Stomach (tissue), 19 donors: ENCODE measurements at places on chromosomes 16 and 17. TPM values are rescaled to one million over a fixed set of nuclear protein-coding genes. Genes with fewer than 3 reads are reported as not detected.

DNA sequence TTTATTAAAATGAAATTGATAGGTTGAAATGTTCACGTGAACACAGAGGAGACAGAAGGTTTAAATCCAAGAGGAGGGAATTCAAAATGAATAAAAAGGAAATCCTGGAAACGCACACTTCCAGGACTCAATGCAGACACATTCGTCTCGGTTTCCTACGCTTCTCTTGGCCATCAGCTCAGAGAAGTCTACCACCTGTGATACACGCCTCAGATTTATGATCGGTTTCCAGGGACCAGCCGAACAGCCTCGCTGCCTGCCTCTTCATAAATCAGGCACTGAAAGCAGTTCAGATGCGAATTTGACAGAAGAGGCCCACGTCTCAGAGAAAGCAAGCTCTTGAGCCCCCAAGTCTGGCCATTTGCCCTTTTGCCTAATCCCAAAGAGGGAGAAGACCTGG lies 125.5 kb upstream of the IRX3 start:
- DNase-seq, result peak; percentile 13

The KIF19 gene
- total RNA-seq, result 44.3 TPM

DNA sequence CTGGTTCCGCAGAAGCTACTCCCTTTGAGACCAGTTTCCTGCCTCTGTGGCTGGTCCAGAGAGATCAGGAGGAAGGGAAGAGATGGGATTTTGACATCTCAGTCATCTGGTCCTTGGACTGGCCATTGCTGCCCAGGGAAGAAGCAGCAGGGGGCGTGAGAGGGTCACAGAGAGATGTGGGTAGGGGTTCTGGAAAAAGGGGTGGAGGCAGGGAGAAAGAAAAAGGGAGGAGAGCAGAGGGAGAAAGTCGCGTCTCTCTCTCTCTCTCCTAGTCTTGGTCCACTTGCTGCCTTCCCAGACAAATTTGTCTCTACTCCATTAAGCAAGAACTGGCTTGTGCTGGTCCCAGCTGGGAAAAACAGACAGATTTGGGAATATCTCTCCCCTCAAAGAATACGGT lies 4.4 kb downstream of the SHBG start:
- DNase-seq, result no peak

DNA sequence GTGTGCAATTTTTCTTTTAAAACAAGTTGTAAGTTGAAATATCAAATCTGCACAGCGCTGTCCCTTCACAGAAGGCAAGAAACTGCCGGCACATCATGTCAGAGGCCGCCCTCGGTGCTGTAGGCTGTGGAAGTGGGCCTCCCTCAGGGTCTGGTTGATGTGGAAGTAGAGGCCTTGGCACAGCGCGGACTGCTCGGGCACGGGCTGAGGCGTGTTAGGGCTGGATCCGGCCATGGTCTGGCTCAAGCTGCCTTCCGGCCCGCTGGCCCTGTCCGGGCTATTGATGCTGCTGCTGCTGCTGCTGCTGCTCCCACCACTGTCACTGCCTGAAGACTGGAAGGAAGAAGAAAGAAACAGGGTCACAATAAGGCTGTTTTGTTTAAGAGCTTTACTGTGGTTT lies 16.6 kb downstream of the COG1 start:
- DNase-seq, result no peak

DNA sequence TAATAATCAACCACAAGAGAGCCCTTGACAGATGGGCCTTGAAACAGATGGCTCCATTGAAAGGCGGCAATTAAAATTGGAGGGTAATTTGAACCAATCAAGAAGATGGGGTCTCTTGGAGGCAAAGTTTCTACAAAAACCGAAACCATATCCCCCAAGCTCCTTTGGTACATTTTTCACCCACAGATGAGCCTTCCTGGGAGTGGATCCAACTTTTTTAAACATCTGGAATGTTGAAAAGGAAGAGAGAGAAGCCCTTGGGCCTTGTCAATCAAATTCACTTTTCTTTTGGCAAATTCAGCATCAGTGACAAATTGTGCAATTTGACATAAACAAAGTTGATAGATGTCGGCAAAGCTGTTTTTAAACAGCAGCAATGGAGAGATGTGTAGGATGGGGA lies 13.2 kb upstream of the NUP93 start:
- no peak for DNase-seq

GRCh38 chr16:79892278-79892677 lies 291.7 kb upstream of the MAF start:
- DNase-seq, result no peak

- DNase-seq, result no peak
Observed at GRCh38 chr17:80561541-80562114, 17.0 kb downstream of the RPTOR start.

- DNase-seq, result no peak
Observed at GRCh38 chr17:67974598-67975066, 21.6 kb downstream of the C17orf58 start.

DNA sequence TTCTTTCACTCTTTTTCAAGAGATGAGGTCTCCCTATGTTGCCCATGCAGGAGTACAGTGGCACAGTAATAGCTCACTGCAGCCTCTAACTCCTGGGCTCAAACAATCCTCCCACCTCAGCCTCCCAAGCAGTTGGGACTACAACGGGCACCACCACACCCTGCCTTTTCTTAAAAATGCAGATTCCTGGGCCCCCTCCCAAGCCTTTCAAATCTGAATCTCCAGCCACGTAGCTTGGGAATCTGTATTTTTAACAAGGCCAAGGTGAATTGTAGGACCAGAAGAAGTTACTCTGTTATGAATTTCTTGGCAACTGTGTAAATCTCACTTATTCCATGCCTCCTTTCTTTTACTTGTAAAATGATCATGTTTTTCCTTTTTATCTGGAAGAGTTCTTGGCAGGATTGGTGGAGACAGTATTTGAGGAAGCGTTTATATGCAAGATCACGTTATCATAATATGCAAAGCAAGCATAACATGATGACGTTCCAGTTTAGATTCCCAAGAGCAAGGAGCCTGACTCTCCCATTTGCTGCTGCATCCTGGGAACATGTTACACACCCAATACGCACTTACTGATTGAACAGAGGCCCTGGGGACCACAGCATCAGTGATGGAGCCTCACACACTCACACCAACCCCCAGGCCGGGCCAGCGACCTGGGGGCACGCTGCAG lies 44.5 kb downstream of the LITAF start:
- DNase-seq, result peak; percentile 38

The SPN gene
- total RNA-seq, result 4.3 TPM

DNA sequence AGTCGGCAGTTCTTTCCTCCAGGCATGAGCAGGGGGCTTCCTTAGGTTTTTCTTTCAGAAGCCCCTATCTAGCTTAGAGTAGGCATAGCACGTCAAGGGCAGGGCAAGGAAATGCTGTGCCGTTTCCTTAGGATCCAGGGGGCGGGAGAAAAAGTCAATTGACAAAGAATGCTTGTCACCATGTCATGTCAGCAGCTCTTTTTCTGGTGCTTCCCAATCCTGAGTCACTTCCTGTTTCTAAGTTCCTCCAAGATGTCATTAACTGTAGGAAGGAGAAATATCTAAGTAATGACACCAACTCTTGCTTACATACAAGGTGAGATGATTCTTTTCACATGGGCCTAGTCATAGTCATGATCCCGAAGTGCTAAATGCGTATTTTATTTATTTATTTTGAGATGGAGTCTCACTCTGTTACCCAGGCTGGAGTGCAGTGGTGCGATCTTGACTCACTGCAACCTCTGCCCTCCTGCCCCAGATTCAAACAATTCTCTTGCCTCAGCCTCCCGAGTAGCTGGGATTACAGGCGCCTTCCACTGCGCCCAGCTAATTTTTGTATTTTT lies 35.2 kb downstream of the GJC1 start:
- no peak for DNase-seq

DNA sequence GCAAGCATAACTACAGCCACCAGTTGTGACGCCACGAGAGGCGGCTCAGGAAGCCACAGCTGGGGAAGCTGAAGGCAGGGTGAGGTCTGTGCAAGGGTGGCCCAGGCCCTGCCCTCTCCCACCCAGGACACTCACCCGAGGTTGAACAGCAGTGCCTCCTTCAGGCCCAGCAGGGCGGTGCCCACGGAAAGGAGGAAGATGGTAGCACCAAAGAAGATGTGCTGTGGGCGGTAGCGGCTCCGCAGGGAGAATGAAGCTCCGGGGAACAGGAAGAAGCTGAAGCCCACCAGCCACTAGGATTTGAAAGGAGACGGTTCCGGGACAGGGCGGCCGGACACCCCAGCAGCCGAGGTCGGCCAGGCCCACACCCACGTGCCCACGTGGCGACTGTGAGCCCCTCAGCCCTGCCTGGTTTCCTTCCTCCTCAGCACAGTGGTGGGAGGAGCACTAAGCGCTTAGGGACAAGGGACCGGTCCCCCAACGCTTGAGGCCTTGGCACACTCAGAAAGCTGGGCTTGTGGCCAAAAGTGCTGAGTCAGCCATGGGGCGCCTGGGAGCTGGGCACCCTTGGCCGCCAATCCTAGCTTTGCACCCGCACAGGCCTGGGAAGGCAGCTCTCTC lies 11.0 kb downstream of the CYB561 start:
- peak; percentile 84 for DNase-seq

DNA sequence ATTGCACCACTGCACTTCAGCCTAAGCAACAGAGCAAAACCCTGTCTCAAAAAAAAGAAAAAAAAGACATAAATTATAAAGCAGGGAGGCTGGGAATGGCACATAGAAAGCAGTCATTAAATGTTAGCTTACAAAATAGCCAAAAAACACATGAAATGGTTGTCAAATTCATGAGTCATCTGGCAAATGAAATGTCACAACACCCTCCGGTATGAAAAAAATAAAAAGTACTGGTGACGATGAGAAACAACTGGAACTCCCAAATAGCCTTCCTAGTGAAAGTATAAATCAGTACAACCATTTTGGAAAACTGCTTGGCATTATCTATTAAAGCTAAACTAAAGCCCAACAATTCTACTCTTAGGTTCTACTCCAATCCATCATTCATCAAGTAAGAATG lies 3.5 kb upstream of the KATNB1 start:
- DNase-seq, result no peak

DNA sequence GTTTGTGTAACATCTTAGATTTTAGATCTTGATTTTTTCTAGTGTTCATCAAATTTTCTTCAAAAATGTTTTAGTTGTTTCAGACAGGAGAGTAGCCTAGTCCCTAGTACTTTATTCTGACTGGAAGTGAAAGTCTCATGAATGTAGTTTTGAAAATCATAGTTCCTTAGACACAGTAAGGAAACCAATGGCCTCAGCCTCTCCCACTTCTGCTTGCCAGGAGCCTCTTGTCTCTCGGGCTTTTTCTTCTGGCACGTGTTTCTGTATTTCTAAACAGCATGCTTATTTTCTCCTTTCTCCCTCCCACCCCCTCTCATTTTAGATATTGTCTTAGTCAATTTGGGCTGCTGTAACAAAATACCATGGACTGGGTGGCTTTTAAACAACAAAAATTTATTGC lies 9.8 kb downstream of the SLFN5 start:
- DNase-seq, result no peak

The ADCY9 gene
- 15.8 TPM for total RNA-seq

DNA sequence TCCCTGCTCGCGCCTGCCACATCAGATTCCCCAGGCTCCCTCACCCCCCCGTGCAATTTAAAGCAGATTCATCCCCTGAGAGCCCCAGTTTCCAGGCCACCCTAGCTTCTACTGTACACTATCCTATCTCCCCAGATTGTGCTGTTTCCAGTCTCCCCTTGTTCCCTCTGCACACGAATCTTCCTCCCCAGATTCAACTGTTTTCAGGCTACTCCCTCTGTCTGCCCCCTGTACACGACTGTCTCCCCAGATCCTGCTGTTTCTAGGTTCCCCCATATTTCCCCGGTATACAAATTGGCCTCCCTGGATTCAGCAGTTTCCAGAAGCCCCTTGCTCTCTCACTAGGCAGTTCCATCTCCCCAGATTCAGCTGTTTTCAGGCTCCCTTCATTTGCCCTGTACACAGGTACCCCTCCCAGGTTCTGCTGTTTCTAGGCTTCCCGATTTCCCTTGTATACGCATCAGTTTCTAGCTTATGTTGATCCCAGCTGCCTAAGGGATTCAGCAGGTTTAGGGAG lies 22.9 kb downstream of the COPZ2 start:
- peak; percentile 30 for DNase-seq

GRCh38 chr16:25542306-25542705 lies 149.5 kb upstream of the HS3ST4 start:
- no peak for DNase-seq

The TEKT1 gene
- total RNA-seq, result 2.2 TPM

DNA sequence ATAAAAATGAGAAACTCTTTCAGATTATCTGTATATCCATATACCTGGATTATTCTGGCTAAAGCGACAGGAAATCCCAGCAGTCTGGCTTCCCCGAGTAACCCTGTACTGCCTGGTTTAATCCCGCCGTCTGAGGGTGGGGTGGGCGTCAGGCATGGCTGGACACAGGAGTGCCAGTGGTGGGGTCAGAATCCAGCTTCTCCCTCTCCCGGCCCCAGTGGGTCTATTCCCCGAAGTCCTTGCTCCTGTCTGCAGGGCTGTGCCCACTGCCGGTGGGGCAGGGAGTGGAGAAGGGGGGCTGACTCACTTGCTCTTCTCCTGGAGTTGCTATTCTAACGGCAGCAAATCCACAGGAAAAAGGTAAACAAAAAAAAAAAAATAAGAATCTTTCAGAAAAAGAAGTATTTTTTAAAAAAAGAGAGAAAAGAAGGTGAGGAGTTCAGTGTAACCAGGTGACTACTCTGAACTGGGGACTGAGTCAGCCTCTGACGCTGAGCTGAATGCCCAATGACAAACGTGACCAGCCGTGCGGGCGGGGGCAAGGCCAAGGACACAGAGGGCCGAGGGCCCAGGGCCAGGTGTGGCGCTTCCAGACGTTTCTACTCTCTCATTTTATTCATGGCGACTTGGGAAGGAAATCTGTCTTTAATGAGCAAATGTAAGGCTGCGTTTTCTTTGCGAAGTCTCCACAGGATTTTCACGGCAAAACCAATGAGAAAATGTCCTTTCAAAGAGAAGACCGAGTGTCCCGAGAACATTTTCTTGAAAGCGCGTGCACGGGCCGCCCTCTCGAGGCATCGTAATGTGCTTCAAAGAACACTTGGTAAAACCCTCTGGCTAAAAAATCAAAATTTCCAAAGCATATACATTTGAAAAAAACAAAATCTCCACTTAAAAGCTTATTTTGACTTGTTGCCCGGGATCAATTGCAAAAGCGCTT lies 20.2 kb downstream of the FOXF1 start:
- DNase-seq, result no peak

GRCh38 chr16:31703526-31704128 lies 170.0 kb upstream of the ZNF267 start:
- DNase-seq, result no peak

GRCh38 chr17:1060991-1061390 lies 64.1 kb downstream of the TIMM22 start:
- DNase-seq, result peak; percentile 77

DNA sequence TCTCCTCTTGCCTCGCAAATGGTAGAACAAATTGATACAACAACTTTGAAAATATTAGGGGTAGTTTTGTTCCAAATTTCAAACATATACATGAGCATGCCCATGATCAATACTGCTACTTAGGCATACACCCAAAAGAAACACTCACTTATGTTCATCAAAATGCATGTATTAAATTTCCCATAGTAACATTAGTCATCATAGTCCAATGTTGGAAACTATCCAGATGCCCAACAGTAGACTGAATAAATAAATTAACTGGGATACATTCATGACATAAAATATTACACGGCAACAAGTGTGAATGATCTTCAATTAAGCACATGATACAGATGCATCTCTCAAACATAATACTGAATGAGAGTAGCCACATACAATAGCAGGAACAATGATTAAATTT lies 391.6 kb downstream of the CDH11 start:
- DNase-seq, result no peak

- no peak for DNase-seq
Observed at GRCh38 chr16:24524855-24525677, 14.3 kb upstream of the RBBP6 start.
